Renal cortical epithelial cell (primary cell): ENCODE measurements at places on chromosomes 7 and 10.

- DNase-seq: no peak
Measured at GRCh38 chr7:130294314-130294713, 1.4 kb downstream of the CPA4 start.

DNA sequence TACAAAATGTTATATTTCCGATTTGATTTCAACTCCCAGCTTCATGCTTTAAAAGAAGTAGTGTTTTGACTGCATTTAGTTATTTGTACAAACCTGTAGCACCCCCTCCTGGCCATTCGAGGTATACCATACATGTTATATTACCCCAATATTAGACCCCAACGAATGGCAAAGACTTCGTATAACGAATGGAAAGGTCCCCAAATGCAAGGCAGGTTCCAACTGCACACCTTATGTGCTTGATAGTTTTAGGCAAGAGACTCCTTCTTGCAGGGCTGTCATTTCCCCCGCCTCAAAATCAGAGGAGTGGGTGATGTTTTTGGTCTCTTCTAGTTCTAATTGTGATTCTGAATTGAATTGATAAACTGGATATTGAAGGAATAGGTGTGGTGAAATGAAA, 101.1 kb upstream of the TARP start:
- DNase-seq: peak; percentile 36

- no peak for DNase-seq
Measured at GRCh38 chr10:62907470-62908212, 91.5 kb upstream of the EGR2 start.

DNA sequence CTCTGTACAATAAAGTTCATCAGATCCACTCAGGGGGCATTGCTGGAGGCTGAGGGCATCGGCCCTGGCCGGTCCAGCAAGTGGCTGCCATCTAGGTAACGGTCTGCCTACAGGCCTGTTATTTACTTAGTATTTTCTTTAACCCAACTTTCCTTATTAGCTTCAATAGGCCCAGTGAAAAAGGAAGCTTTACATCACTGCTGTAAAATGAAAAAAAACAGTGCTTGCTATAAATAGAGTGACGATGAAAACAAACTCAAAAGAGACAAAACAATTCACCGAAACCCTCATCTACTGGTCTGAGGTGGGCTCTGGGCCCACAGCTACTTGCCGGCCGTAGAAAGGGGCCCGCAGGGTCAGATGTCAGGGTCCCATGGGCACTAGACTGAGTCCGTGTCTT, 192.5 kb downstream of the ELFN1 start:
- no peak for DNase-seq

- no peak for DNase-seq
Measured at GRCh38 chr7:121871188-121871587, 1.8 kb upstream of the PTPRZ1 start.

DNA sequence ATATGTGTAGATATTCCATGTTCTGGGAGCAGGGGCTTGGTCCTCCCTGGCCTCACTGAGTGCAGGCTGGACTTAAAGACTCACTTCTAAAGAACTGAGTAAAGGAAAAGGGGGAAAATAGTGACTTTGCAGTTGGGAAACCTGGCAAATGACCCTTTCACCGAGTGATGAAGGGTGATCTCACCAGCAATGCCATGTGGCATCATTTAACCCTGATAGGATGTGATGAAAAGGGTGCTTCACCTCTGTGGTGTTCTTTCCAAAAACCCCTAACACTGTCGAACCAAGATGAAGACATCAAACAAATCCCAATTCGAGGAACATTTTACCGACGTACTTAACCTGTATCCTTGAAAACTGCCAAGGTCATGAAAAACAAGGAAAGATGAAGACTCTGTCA, 71.9 kb downstream of the AOAH start:
- no peak for DNase-seq

DNA sequence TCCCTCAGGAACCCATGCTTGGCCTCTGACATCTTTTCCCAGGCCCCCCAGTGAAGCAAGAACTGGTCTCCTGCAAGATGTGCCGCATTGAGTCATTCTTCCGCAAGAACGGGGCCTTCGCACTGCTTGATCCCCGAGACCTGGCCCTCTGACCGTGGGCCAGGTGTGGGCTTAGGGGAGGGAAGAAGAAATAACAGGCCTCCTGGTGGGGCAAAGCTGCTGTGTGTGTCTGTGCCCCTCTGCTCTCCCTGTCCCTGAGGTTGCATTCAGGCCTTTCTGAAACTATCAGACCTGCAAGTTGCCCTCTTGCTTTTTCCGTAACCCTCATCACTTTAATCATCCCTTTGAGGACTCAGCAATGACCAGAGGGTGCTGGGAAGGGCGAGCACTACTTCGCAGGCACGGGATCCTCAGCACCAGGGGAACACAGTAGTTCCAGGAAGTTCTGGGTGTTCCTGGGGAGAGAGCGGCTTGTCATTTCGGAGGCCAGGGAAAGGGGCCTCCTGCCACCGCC, 6.0 kb downstream of the ATP6V1F start:
- DNase-seq: no peak

- peak; percentile 52 for DNase-seq
Measured at GRCh38 chr7:89623018-89623672, 531.1 kb upstream of the STEAP1 start.
